Globus pallidus (tissue), 1 donor: ENCODE measurements at places on chromosomes 3 and 15.

DNA sequence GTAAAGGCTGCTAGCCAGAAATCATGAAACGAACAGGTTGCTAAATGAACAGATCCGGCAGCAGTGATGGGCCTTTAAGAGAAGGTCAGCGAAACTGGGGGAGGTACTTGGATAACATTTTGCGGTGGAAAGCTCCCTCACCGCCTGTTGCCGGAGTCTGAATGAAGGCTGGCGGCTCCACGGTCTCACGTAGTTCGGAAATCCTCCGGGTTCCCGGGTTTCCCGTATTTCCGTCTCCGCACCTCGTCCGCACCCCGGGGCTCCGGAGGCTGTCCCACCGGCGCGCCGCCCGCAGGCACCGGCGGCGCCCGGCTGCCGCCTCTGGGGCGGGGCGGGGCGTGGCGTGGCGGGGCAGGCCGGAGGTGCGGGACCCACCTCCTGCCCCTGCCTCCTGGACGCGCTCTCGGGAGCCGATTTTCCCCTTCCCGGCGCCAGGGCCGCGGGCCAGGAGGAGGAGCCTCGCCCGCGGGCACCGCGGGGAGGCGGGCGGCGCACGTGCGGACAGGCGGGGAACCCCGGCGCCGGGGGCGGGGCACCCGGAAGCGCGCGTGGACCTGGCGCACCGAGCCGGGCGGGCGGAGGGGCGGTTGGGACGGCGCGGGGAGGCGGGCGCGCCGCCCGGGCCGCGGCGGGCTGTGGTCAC is at the start of gene ZDHHC23:
TSS of gene ZDHHC23 (plus strand) at position 642 of the 643 bp plus-strand sequence. CDS start 790 bp downstream, outside the sequence.
- peak; percentile 24 for DNase-seq

- no peak for DNase-seq
These were observed 26.8 kb upstream of the PCOLCE2 start for GRCh38 chr3:142915636-142916035.

DNA sequence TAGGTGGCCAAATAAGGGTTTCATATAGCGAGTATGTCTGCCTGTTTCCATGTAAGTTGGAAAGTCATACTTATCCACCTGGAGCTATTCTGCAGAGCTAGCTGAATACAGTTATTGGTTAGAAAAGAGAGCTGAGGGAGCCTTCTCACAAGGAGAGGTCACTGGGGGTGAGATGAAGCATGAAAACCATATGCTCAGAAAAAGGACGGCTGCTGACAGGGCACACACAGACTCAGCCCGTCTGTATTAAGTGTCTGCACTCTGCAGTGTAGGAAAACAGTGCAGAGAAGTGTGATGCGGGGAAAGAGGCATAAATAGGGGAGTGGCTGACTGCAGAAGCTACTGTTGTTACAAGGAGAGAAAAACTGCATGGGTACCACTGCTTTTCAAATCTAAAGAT is 58.2 kb downstream of the C3orf70 start:
- no peak for DNase-seq

DNA sequence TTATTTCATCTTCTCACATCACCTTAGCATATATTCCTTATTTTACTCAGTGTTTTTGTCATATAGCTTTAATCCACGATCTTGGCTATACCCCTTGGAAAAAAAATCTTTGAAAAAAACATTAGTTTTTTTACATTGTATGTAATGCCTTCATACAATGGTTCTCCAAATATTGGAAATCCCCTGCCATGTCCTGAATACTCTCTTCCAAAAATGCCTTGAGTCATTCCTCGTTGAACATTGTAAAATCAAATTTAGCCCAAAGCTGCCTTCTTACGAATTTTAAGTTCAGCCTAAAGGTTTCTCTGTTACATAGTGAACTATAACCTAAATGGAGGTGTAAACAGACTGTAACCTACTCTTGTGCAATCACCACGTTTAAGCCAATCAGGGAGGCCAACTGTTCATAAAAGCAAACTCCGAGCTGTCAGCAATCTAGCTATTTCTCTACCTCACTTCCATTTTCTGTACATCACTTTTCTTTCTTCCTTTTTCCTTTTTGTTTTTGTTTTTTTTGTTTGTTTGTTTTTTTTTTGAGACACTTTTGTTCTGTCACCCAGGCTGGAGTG is 140.1 kb downstream of the ANXA2 start:
- no peak for DNase-seq

DNA sequence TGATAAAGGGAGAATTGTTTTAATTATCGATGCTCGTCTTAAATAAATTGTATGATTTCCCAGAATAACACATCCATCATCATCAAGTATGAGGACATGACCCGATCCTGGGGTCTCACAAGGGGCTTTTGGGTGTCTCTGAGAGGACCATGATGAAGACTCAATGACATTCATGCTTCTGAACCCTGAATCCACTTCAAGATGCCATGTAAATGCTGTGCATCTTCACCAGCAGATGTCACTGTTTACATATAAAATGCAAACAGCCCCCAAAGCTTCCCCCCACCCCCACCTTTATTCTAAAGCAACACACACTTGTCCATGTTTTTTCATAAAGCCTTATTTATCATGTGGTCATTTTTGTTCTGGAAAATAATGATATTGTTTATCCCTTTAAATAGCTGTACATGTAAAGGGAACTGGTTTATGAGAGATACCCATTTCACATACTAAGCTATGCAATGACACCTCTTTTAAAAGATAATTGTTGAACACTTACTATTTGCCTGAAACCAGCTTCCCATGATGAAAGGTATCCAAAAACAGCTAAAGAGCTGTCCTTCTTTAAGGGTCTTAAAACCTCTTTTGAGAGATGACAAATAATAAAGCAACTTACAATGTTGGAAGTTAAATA is 69.7 kb upstream of the UBE3A start:
- peak; percentile 38 for DNase-seq

GRCh38 chr3:119598410-119599098 is 869 bp downstream of the PLA1A start:
- no peak for DNase-seq

DNA sequence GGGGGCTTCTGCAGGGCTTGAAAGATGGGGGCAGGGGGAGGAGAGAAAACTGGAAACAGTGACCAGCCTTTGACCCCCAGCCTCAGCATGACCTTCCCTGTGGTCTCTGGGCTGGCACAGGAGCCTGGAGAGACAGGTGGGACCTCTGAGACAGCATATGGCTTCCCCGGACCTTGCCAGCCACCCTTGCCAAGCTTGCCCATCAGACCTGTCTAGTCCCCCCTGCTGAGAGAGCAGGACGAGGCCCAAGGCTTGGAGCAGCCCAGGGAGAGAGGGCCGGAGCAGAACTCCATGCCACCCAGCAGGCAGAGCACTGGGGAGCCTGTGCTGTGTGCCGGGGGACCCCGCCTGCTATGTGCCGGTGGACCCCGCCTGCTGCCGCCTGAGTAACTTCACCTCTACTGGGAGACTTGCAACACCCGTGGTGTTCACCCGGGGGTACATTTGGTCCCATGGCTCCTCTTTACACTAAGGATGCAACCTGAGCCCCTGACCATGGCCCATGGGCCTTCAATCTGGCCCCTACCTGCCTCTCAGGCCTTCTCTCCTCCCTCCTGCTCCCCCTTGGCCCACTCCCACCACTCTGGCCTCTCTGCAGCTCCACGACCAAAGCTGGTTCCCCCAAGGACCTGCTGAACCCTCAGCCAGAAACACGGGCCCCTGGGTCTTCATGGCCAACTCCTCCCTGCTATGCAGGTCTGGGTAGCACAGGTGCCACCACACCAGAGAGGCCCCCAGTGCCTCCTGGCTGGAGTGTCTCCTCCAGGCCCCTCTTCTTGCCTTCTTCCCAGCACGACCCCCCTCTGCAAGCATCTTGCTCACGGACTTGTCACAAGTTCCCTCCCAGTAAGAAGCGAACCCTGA is 21.1 kb upstream of the SLC41A3 start:
- DNase-seq, result no peak

GRCh38 chr15:57518779-57519405 is 72.8 kb upstream of the MYZAP start:
- DNase-seq, result no peak

GRCh38 chr15:23764716-23765115 is 77.6 kb upstream of the NDN start:
- no peak for DNase-seq

- no peak for DNase-seq
These were observed 12.9 kb downstream of the POLG start for GRCh38 chr15:89321521-89322410.

DNA sequence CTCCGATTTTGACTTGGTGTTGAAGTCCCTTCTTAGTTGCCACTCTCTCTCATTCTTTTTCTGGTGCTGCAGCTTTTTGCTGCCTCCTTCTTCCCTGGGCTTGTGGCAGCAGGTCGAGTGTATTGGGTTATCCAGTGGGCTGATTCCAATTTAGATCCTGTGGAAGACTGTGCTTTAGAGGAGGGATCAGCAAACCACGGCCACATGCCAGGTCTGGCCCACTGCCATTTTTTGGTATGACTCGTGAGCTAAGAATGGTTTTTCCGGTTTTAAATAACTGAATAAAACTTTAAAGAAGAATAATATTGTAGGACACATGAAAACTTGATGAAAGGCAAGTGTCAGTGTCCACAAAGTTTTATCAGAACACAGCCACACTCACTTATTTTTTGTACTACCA is 330.5 kb downstream of the ROBO2 start:
- DNase-seq, result no peak

DNA sequence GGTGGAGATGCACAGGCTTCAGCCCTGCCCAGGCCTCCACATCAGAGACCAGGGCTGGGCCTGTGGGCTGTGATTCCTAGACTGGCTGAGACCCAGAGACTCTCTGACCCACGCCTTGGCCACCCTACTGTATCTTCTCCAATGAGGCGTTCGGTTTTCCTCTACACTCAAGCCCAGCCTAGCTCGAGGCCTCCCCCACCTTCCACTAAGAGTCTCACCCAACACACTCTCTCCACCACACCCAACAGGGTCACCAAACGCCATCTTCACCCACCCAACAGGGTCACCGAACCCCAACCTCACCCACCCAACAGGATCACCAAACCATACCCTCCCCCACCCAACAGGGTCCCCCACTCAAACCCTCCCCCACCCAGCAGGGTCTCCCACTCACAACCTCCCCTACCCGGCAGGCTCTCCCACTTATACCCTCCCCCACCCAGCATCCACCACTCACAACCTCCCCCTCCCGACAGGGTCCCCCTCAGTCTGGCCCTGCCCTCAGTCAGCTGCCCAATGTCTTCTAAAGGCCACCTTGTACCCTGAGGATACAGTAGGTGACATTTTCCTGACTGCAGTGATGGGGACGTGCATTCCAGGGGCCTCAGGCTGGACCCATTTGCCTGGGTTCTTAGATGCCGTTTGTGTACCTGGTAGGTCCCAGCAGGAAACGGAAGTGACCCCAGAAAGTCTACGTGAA is 20.4 kb downstream of the CFAP100 start:
- no peak for DNase-seq

GRCh38 chr15:25947323-25948314 is 84.5 kb upstream of the ATP10A start:
- DNase-seq, result no peak

DNA sequence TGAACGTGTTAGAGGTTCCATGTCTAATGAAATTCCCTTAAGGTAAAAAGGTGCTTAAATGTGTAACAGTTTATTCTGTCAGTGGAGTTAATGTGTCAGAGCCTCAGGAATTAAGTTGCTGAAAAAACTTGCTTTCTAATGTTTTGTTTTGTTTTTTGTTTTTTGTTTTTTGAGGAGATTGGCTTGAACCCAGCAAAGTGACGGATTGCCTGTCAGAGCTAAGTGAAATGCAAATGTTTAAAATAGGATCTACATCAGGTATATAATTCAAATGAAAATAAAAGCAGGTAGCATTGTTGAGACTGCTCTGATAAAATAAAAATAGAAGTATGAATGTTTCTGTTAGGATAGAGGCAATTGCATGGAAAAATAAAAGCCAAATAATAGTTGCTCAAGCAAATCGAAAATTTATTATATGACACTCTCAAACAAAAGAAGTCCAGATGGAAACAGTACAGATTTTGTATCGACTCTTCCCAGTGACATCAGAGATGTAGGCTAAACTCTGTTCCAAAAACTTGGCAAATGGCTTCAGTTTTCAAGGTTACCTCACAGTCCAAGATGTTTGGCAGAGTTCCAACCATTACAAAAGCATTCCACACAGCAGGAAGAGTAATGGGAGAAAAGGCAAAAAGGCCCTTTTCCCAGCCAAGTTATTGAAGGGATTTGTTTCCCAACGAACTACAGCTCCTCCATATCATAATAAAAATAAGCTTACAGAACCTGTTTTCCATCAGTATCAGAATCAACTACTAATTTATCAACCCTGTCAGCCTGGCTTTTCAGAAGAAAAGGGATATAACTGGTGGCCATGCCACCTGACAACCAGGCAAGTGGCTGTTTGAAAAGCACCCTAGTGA is 291.0 kb downstream of the TBL1XR1 start:
- no peak for DNase-seq

DNA sequence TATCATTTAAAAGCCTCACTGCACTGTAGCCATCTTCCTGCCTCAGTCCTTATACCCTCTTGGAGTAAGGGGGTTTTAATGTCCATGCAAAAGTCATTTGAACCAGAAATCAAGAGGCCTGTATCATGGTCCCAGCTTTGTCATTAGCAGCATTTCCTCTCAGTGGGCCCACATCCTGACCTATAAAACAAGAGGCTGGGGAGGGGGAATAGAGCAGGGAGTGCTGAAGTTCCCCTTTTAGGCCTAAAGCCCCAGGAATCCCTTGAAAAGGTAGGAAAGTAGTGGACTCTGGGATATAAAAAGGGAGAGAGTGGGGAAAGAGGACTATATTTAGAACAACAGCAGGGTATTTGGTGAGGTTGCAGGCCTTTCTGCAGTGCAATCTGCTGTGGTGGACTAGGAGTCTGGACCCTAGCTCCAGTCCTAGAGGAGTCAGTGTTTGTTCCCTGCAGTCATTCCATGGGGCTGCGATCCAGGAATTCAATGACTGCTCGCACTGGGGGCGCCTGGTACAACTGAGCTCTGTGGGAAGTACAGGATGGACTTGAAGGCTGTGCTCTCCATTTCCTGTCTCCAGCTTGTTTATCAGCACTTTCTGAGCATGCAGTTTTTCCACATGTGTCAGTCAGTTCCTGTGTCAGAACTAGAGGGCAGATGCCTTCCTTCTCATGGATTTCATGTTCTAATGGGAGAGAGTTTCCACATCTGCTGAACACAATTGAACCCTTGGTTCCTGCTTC is 46.8 kb downstream of the PDHB start:
- peak; percentile 97 for DNase-seq

- DNase-seq, result no peak
These were observed 32.3 kb downstream of the CBLB start for GRCh38 chr3:105836533-105836932.

GRCh38 chr3:129031476-129032215 is 28.9 kb upstream of the GP9 start:
- DNase-seq, result no peak

DNA sequence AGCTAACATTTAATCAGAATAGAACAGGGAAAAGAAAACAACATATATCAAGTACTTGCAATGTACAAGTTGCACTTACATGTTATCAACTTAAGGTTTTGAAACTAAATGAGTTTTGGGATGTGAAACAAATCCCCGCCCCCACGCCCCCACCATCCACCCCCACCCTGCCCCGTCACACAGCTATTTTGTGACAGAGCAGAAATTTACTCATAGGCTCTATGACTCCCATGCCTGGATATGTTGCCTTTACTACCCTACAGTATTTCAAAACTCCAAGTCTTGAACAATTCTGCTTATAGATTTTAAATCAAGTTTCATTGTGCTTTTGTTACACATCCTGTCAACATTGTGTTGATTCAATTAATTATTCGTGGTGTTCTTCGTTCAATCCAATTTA is 18.1 kb upstream of the IL1RAP start:
- no peak for DNase-seq

- DNase-seq, result peak; percentile 89
These were observed 8.8 kb downstream of the STARD9 start for GRCh38 chr15:42584031-42584765.
